ENCODE measurements at places on chromosomes 5 and 9.

DNA sequence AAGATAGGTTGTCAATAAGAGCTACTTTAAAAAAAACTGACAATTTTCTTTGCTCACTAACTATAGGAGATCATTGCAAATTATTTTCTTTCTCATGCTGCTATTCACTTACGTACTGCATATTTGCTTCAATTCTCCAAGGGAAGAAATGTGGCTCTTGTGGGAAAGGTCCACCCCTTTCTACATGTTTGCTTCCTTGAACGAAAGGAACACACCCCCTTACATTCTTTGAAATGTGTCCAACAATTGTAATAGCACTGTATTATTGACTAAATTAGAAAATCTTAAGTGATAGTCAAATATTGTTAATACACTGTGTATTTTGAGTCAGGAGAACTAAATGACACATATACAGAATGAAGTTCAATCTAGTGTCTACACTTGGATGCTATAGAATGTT lies 5.2 kb downstream of the MEF2C start:
- no peak for DNase-seq

DNA sequence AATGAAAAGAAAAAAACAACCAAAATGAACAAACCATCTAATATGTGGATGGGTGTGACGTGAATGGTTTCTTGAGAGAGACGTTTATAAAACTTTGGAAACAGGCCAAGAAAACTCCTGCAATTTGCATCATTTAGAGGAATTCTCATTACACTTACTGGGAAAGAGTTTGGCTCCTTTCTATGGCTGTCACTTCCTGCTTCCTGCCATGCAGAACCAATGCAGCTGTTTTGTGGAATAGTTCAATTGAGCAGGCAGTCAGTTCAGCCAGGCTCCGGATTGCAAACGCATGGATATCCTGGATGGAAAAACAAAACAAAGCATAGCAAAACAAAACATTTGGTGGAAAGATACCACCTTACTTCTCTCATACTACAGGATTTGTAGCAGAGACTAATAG lies 36.6 kb downstream of the FAM114A2 start:
- no peak for DNase-seq

DNA sequence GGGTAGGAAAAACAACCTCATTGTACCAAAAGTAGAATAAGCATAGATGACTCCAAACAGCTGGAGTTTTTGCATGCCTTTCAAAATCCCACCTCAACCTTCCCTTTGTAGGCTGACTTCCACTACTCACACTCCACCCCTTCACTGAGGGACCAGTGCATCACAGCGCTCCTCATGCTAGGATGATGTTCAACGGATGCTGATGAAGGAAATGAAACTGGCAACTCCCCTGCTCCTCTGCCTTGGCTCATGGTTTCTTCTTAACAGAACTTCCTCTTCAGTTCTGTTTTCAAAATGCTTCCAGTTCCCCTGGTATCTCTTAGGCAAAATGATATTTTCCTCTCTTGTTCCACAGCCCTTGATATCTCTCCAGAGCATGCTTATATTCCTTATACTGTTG lies 29.0 kb downstream of the LIFR start:
- peak; percentile 52 for DNase-seq

DNA sequence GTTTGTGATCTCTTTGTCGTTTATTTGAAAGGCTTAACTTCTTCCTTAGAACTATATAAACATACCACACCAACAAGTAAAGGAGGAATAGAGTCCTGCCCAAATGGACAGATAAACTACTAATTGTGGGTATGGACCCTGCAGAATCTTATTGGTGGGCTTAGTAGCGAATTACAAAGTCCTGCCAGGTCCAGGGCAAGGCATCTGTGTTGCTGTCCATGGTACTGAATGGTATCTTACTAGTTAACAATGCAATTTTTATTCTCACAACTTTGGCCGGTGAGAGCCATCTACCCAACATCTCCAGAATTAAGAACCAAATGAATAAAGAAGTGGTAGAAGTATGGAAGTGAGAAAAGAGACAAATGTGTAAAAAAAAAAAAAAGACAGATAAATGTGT lies 1782.4 kb upstream of the WWC1 start:
- no peak for DNase-seq

- DNase-seq, result no peak
Observed at GRCh38 chr5:74491586-74491985, 148.9 kb downstream of the ENC1 start.

GRCh38 chr5:40479939-40480338 lies 199.8 kb upstream of the PTGER4 start:
- no peak for DNase-seq

DNA sequence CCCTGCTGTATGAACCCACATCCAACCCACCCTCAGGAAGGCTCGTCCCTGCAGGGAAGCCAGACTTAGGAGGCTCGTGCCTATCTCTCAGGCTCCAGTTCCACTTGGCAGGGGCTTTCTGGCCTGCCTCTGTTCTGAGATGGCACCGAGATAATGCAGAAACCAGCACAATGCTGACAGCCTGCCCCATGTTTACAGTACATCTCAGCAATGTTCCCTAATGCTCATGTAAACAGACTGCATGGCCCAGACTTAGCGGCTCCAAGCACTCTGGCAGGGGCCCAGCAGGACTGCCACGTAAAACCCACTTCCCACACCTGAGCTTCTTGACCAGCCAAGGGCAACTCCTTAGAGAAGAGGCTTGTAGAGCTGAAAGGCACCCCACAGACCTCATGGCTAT lies 499.5 kb upstream of the BRINP1 start:
- DNase-seq, result no peak

- DNase-seq, result no peak
Observed at GRCh38 chr9:23615569-23615968, 210.5 kb downstream of the ELAVL2 start.

GRCh38 chr5:58891971-58892343 lies 309.1 kb downstream of the RAB3C start:
- DNase-seq, result no peak

DNA sequence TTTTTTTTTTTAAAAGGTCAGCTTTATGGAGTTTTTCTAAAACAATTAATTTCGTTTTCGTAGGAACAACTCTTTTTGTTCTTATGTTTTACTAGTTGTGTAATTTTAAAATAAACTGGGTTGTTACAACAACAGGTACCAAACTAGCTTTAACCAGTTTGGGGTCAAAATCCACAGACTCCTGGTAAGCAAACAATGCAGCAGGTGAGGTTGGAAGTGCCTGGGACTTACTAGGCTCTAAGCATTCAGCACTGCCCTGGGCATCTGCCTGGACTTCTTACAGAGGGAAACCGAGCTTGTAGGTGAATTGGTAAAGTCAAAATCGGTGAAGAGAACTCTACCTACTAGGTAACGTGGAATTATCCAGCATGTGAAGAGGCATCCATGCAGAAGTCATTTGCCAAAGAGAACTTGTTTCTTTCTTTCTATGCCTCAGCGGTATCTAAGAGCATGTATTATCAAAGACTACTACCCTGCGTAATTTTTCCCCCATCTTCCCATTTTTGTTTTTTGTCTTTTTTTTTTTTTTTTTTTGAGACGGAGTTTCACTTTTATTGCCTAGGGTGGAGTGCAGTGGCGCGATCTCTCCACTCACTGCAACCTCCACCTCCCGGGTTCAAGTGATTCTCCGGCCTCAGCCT lies 145.4 kb downstream of the KCTD16 start:
- DNase-seq, result no peak

DNA sequence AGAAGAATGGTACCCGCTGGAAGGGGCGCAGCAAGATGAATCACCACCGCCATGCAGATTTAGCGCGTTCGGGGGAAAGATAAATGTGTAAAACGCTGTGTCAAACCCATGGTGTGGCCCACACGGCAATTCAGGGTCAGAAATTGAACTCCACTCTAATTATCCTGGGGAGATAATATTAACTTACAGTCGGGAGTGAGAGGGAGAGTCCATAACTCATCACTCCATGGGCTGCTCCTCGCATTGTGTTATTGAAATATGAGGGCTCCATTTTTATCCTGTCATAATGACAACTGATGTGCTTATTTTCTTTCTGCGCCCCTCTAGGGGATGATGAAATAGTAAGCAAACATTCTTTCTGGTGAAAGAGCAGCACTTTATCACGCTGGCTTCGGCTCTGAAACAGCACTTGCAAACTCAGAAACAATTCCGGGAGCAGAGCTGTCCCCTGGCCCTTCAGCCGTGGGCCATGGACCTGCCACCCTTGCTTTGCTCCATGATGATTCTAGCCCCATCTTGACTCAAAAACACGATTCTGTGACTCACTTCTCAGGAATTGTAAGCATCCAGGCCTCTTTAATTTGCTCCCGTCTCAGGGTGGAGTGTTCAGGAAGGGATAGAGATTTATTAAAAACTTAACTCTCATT lies 431.6 kb downstream of the IRX1 start:
- DNase-seq, result no peak

GRCh38 chr5:132687995-132688394 lies 14.2 kb downstream of the IL4 start:
- DNase-seq, result no peak

GRCh38 chr5:1544294-1544961 lies 20.7 kb upstream of the LPCAT1 start:
- no peak for DNase-seq

- no peak for DNase-seq
Observed at GRCh38 chr5:159058716-159059636, 40.7 kb downstream of the EBF1 start.

- no peak for DNase-seq
Observed at GRCh38 chr5:170218726-170219125, 14.1 kb upstream of the C5orf58 start.

- DNase-seq, result no peak
Observed at GRCh38 chr5:79728396-79728795, 38.8 kb downstream of the CMYA5 start.

DNA sequence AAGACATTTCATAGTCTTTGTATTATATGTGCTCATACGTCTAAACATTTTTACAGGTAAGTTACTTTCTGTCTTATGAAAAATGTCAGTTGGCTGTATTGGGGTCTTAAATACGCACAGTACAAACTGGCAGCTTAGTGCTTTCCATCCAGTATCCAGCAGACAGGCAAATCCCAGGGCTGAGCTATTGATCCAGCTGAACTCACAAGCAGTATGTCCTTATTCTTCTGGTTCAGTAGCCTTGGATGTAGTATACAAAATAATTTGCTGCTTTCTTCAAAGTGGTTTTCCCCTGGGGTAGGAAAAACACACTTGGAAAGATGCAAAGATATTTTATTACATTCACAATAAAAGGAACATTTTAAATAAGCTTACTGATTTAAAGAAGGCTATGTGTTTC lies 617.2 kb downstream of the NR2F1-AS1 start:
- no peak for DNase-seq

- DNase-seq, result no peak
Observed at GRCh38 chr5:170880084-170880483, 18.3 kb downstream of the RANBP17 start.

DNA sequence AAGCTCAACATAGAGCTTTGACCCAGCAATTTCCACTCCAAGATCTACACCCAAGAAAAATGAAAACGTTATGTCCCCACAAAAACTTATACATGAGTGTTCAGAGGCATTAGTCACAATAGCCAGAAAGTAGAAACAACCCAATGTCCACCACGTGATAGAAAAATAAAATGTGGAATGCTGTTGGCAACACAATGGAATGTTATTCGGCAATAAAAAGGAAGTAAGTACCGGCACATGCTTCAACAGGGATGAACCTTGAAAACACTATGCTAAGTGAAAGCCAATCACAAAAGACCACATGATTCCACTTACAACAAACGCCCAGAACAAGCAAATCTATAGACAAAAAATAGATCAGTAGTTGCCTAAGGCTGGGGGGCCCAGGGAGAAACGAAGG lies 6.0 kb downstream of the UBQLN1 start:
- DNase-seq, result no peak

DNA sequence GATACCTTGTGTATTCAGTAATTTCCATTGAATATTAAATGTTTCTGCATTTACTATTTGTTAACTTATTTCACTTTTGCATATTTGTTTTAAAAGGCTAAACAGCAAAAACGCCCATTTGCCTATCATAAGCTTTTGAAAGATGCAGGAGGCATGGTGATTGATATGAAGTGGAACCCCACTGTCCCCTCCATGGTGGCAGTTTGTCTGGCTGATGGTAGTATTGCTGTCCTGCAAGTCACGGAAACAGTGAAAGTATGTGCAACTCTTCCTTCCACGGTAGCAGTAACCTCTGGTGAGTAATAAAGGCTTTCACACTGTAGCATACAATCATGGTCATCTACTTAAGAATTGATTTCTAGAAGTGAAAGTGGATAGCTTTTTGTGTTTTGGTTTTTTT lies 3.8 kb downstream of the NUP214 start:
- DNase-seq, result no peak

GRCh38 chr9:114108016-114108833 lies 9.1 kb upstream of the KIF12 start:
- peak; percentile 56 for DNase-seq

- DNase-seq, result peak; percentile 22
Observed at GRCh38 chr5:57338068-57338867, 144.3 kb downstream of the ACTBL2 start.

GRCh38 chr5:56673171-56673570 lies 142.2 kb upstream of the MAP3K1 start:
- peak; percentile 78 for DNase-seq

DNA sequence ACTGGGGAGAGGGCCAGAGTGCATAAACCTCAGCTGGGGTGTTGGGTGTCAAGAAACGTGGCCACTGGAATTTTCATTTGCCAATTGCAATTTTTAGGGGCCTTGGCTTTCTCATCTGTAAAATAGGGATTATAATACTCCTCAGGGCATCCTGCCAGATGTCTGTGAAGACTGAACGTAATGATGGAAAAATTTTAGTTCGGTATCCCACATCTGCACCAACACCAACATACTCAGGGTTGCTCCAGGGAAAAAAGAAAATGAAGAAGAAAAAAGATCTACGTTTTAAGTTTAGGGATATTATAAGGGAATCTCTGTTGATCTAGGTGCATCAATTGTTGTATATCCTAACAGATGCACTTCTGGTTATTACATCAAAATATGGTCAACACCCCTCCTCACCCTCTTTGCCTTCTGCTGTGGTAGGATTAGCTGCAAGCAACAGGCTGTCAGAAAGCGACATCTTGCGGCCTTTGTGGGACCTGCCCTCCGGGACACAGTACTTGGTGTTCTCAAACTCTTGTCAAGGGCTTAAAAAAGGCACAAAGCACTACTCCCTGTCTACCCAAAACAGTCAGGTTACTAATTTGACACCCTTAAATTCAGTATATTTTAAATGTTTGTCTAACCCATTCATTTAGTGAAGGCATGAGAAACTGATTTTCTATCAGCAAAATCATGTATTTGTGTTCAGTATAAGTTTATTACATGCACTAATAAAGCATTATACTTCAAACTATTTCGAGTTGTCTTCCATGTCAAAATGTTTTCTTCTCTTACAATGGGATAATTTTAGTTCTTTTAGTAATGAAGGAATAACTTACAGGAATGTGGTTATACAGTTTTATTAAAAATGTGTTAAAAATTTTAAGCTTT lies 8.3 kb upstream of the TBC1D2 start:
- peak; percentile 84 for DNase-seq

DNA sequence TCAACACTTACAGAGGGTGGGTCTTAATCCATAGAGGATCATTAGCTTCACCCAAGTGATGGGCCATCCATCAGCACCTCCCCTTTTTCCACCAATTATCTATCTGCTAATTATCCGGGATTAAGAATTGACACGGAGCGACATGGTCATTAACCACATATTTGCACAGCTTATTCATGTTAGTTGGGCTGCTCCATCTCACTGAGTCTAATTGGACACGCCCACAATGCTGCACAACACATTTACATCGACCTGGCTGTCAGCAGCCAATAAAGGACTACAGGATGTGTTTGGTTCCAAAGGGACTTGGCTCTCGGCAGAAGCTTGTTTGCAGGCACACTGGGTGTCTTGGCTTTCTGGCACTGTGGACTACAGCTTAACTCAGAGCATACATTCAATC lies 21.6 kb downstream of the FOXE1 start:
- no peak for DNase-seq

All from inflammatory macrophage treated with lipopolysaccharide for 4 hours (primary cell).